ENCODE measurements at places on chromosomes 5 and 9. TPM values are rescaled to one million over a fixed set of nuclear protein-coding genes. Genes with fewer than 3 reads are reported as not detected.

- DNase-seq = no peak
These were observed 24.8 kb upstream of the HNRNPA0 start for GRCh38 chr5:137778772-137779564.

ARID3C gene
- not detected for total RNA-seq

SLC24A2 gene
- total RNA-seq = not detected

DNA sequence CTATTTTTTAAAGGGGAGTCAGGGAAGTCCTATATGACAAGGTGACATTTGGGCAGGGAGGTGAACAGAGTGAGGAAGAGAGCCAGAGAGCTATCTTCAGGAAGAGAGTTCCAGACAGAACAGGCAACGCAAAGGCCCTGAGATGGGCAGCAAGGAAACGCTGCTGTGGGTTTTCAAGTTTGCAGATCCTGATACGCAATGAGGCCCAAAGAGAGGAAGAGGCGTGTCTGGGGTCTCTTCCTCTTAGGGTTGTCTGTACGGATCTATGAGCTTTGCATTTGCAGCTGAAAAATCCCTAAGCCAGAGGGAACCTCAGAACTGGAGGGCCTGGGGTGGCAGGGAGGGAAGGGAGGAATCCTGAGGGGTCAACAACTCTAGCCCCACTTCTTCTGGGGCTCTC, 13.6 kb downstream of the FAT2 start:
- no peak for DNase-seq

Data from activated naive CD8-positive, alpha-beta T cell treated with anti-CD3 and anti-CD28 coated beads for 36 hours (primary cell).